Activated CD8-positive, alpha-beta memory T cell treated with anti-CD3 and anti-CD28 coated beads, Interleukin-2, amount 10 ng/mL, durations not matched to agents 7 days and 5 days (primary cell): ENCODE measurements at places on chromosomes 16 and 17. TPM values are rescaled to one million over a fixed set of nuclear protein-coding genes. Genes with fewer than 3 reads are reported as not detected.

Gene SDR42E2
- total RNA-seq, result not detected

DNA sequence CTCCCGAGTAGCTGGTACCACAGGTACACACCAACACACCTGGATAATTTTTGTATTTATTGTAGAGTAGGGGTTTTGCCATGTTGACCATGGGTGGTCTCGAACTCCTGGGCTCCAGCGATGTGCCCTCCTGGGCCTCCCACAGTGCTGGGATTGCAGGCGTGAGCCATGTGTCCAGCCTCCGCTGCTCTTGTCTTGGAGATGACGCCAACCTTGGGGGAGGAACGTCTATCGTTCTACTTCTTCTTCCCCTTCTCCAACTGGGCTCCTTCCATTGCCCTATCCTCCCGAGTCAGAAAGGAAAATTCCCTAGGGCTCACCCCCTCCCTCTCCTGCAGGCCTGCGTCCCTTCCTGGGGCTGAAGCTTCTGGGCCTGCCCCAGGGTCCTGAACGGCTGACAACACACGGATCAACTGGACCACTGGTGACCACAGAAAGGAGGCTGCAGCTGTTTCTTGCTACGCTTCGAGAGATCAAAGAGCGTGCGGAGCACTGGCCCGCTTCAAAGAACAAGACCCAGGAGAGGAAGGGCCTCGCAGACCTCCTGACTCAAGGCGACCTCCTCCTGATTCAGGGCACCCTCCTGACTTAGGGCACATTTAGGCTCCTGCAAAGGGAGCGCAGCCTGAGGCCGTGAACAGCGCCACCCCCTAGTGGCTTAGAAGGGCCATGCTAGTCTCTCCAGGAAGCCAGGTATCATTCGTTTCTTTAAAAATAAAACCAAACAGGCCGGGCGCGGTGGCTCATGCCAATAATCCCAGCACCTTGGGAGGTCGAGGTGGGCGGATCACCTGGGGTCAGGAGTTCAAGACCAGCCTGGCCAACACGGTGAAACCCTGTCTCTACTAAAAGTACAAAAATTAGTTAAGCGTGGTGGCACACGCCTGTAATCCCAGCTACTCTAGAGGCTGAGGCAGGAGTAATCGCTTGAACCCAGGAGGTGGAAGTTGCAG lies 48.5 kb upstream of the HELZ start:
- H3K27ac ChIP-seq, result peak overlapping the region; percentile 52
- peak; percentile 84 for DNase-seq
- no peaks in the 10 kb centered on the region for H3K36me3 ChIP-seq
- H3K4me1 ChIP-seq, result peaks cover 4% of the 10 kb centered on the region
- peak overlapping the region; percentile 32 for H3K4me3 ChIP-seq

DNA sequence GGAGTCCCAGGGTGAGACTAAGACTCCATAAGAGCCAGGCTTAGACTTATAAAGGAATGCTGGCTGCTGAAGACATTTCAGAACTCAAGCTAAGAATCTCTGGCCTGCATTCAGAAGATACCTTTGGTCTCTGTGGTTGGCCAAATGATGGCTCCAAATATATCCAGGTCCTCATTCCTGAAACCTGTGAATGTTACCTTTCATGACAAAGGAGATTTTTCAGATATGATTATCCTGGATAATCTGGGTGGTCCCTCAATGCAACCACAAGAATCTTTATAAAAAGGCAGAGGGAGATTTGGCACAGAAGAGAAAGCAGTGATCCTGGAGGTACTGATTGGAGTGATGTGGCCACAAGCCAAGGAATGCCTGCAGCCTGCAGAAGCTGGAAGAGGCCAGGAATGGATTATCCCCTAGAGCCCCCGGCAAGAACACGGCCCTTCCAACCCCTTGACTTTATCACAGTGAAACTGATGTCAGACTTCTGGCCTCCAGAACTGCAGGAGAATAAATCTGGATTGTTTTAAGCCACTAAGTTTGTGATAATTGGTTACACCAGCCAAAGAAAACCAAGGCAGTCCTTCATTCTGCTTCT lies 253.3 kb downstream of the SLC39A11 start:
- H3K4me3 ChIP-seq, result no peak overlapping the region
- H3K36me3 ChIP-seq, result peaks cover 2% of the 10 kb centered on the region
- no peak overlapping the region for H3K27ac ChIP-seq
- H3K27me3 ChIP-seq, result no peaks in the 10 kb centered on the region
- H3K4me1 ChIP-seq, result no peaks in the 10 kb centered on the region

DNA sequence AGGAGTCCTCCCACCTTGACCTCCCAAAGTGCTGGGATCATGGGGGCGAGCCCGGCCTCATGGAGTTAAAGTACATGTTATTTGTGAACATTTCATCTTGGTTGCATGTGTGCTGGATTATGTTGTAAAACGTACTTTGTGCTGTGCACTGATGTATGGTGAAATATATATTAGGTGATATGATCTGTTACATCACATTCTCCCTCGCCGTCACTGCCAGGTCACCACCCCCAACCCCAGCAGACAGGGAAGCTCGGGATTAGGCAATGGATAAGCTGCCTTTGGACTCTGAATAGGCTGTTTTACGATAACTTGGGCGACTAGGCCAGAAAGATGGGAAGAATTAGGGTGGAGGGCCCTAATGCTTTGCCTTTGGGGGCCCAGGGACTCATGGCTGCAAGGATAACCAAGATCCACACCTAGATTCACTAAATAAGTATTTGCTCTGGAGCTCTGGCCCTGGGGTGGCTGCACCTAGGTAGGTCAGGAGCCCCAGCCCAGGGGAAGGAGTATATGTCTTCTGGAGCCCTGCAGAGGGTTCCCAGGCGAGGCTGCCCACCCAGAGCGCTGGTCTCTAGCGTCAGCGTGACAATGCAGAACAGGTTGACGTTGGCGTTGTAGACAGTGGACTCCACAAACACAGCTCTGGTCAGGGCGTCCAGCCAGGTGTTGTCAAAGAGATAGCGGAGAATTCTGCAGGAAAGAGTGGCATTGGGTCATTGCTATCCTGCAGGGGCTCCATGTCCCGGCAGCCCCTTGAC lies 27.1 kb upstream of the GCSH start:
- no peaks in the 10 kb centered on the region for H3K36me3 ChIP-seq
- H3K27ac ChIP-seq, result no peak overlapping the region
- H3K27me3 ChIP-seq, result peaks cover 7% of the 10 kb centered on the region

DNA sequence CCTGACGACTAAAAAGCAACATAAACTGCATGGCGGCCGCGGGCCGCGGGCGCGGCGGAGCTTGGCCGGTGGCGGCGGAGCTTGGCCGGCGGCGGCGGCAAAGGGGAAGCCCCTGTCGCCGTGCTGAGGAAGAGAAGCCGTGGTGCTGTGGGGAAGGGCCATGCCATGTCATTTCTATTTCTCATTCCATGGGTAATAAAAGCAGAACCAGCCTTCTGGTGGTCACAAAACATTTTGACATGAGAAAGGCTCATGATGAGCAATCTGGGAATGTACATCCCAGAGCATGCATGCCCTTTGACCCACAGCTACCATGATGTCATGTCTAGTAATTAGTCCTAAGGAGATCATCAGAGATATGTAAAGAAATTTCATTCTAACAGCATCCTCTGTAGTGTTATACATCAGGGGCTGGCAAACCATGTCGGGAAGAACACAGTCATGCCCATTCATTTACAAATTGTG lies 23.9 kb upstream of the HEATR6 start:
- H3K36me3 ChIP-seq, result no peaks in the 10 kb centered on the region
- no peak overlapping the region for H3K27ac ChIP-seq
- peaks cover 43% of the 10 kb centered on the region for H3K27me3 ChIP-seq
- peaks cover 20% of the 10 kb centered on the region for H3K4me1 ChIP-seq
- DNase-seq, result no peak

DNA sequence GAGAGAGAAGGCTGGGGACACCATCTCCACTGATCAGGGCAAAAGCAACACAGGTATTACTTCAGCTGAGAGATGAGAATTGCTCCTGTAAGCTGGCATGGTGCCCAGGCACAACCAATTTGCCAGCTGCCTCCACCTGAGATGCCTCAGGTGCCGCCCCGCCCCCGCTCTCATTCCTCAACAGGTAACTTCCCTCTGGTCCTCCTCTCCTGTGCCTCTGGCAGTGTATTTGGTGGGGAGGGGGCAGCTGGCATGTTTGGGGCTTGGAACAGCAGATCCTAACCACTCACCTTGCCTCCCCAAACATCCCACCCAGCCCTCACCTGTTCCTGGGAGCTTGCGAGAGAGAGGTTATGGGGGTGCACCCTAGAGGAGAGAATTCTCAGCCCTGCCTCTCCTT lies 2.9 kb upstream of the SRCIN1 start:
- H3K4me3 ChIP-seq, result no peak overlapping the region
- no peak for DNase-seq
- H3K27me3 ChIP-seq, result peaks cover 73% of the 10 kb centered on the region
- H3K27ac ChIP-seq, result no peak overlapping the region
- H3K4me1 ChIP-seq, result peaks cover 10% of the 10 kb centered on the region
- H3K36me3 ChIP-seq, result no peaks in the 10 kb centered on the region

- H3K36me3 ChIP-seq, result no peaks in the 10 kb centered on the region
- peaks cover 58% of the 10 kb centered on the region for H3K27me3 ChIP-seq
- H3K27ac ChIP-seq, result peak overlapping the region; percentile 34
- no peak for DNase-seq
- peak overlapping the region; percentile 0 for H3K4me3 ChIP-seq
Observed at GRCh38 chr17:42456223-42457106, 2.2 kb upstream of the ATP6V0A1 start.

GRCh38 chr16:12178251-12178990 lies 201.9 kb downstream of the SNX29 start:
- no peak overlapping the region for H3K4me3 ChIP-seq
- H3K36me3 ChIP-seq, result no peaks in the 10 kb centered on the region
- H3K27me3 ChIP-seq, result no peaks in the 10 kb centered on the region
- H3K4me1 ChIP-seq, result no peaks in the 10 kb centered on the region
- DNase-seq, result no peak
- H3K27ac ChIP-seq, result no peak overlapping the region

Gene WSCD1
- total RNA-seq, result not detected

GRCh38 chr17:2737693-2738092 lies 11.8 kb downstream of the CCDC92B start:
- H3K4me1 ChIP-seq, result no peaks in the 10 kb centered on the region
- no peak for DNase-seq
- no peak overlapping the region for H3K4me3 ChIP-seq
- peaks cover 3% of the 10 kb centered on the region for H3K27me3 ChIP-seq

DNA sequence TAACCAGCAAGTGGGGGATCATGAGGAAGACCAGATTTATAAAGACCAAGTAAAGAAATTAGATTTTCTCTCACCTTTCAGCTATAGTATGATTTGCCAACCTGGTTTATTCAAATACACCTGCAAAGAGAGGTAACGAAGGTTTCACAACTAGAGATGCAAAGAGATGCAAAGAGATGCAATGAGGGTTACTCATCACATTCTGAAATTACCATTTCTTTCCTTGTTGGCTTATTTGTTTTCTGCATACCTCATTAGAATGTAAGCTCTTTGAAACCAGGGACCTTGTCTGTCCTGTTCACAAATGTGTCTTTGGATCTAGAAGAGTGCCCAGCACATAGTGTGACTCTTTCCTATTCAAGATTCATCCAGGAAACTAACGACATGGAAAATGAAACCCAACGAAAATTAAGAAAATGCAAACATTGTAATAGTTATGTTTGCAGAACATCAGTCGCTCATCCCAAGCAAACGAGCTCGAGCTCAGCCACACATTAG lies 9.0 kb upstream of the LONP2 start:
- no peaks in the 10 kb centered on the region for H3K27me3 ChIP-seq
- no peak for DNase-seq
- H3K4me1 ChIP-seq, result peaks cover 24% of the 10 kb centered on the region
- no peak overlapping the region for H3K4me3 ChIP-seq
- no peaks in the 10 kb centered on the region for H3K36me3 ChIP-seq

- no peaks in the 10 kb centered on the region for H3K36me3 ChIP-seq
- DNase-seq, result no peak
- peaks cover 14% of the 10 kb centered on the region for H3K4me1 ChIP-seq
- peak overlapping the region; percentile 79 for H3K4me3 ChIP-seq
Observed at GRCh38 chr17:49850218-49850610, 2.3 kb upstream of the TAC4 start.

GRCh38 chr17:33277436-33278100 lies 15.5 kb downstream of the ASIC2 start:
- no peak for DNase-seq
- H3K36me3 ChIP-seq, result no peaks in the 10 kb centered on the region
- peaks cover 10% of the 10 kb centered on the region for H3K27me3 ChIP-seq
- no peak overlapping the region for H3K4me3 ChIP-seq

- no peak overlapping the region for H3K4me3 ChIP-seq
- H3K36me3 ChIP-seq, result no peaks in the 10 kb centered on the region
- H3K27ac ChIP-seq, result no peak overlapping the region
- DNase-seq, result no peak
- H3K27me3 ChIP-seq, result no peaks in the 10 kb centered on the region
- H3K4me1 ChIP-seq, result no peaks in the 10 kb centered on the region
Observed at GRCh38 chr16:59385959-59386358, 651.8 kb upstream of the GOT2 start.
